Calu3 (cell line): ENCODE measurements at places on chromosomes 4 and X. TPM values are rescaled to one million over a fixed set of nuclear protein-coding genes. Genes with fewer than 3 reads are reported as not detected.

The MAGEE1 gene
- total RNA-seq = 0.61 and 0.80 TPM in 2 replicates

The PRRG3 gene
- not detected in 2 replicates for total RNA-seq

The SOWAHD gene
- not detected in 2 replicates for total RNA-seq

The MAGEA2 gene
- not detected in 2 replicates for total RNA-seq

The PLAC8 gene
- 6.3 and 12.6 TPM in 2 replicates for total RNA-seq

The RADX gene
- 3.4 and 4.3 TPM in 2 replicates for total RNA-seq

The CCDC160 gene
- total RNA-seq = 1.0 and 1.7 TPM in 2 replicates

The MBTPS2 gene
- total RNA-seq = 27.6 and 29.7 TPM in 2 replicates

The PFKFB1 gene
- 0.31 TPM in 1 of 2 replicates, not detected in the other for total RNA-seq

The FOXR2 gene
- total RNA-seq = not detected in 2 replicates

The DKK2 gene
- not detected in 2 replicates for total RNA-seq

The IGFBP7 gene
- 12.0 and 20.6 TPM in 2 replicates for total RNA-seq

The IL1RAPL2 gene
- total RNA-seq = not detected in 2 replicates

The OTUD6A gene
- total RNA-seq = not detected in 2 replicates

The CFP gene
- 1.2 and 1.4 TPM in 2 replicates for total RNA-seq

The HNRNPD gene
- total RNA-seq = 241 and 272 TPM in 2 replicates

The GPR173 gene
- total RNA-seq = 0.68 and 0.78 TPM in 2 replicates

The RTL3 gene
- total RNA-seq = not detected in 2 replicates

The SUPT20HL2 gene
- total RNA-seq = not detected in 2 replicates

The SAT1 gene
- 419 and 426 TPM in 2 replicates for total RNA-seq

The KIF4A gene
- total RNA-seq = 25.9 and 30.9 TPM in 2 replicates

The CACNA1F gene
- total RNA-seq = not detected in 2 replicates

The IL1RAPL1 gene
- 0.12 TPM in 1 of 2 replicates, not detected in the other for total RNA-seq

The FGFBP2 gene
- not detected in 2 replicates for total RNA-seq

The ADAMTS3 gene
- total RNA-seq = 0.07 and 0.20 TPM in 2 replicates

The GAGE12H gene
- total RNA-seq = not detected in 2 replicates

The AVPR2 gene
- total RNA-seq = not detected in 2 replicates

The SEL1L3 gene
- 116 and 120 TPM in 2 replicates for total RNA-seq

The TNMD gene
- total RNA-seq = not detected in 2 replicates

The IQSEC2 gene
- 14.1 and 15.2 TPM in 2 replicates for total RNA-seq

The RNF128 gene
- total RNA-seq = 40.1 and 54.5 TPM in 2 replicates

The PQBP1 gene
- total RNA-seq = 110 and 113 TPM in 2 replicates

The PTCHD1 gene
- total RNA-seq = 0.07 TPM in 1 of 2 replicates, not detected in the other

The PRDM5 gene
- 8.3 and 8.7 TPM in 2 replicates for total RNA-seq

The NAT8L gene
- total RNA-seq = 0.83 and 1.3 TPM in 2 replicates

The TMPRSS11F gene
- total RNA-seq = not detected in 2 replicates

The RPS6KA6 gene
- total RNA-seq = 3.0 and 3.8 TPM in 2 replicates

The GLRA2 gene
- not detected in 2 replicates for total RNA-seq

The ZMAT1 gene
- 4.0 and 4.4 TPM in 2 replicates for total RNA-seq

The BEX5 gene
- 3.9 and 4.8 TPM in 2 replicates for total RNA-seq

The GYG2 gene
- total RNA-seq = 6.9 and 9.0 TPM in 2 replicates

The NAP1L2 gene
- not detected in 2 replicates for total RNA-seq

The TRAM1L1 gene
- total RNA-seq = 1.4 and 1.6 TPM in 2 replicates

The CCSER1 gene
- total RNA-seq = 6.2 and 7.1 TPM in 2 replicates

The PLP1 gene
- not detected in 2 replicates for total RNA-seq

The SH3TC1 gene
- total RNA-seq = 7.8 and 10.8 TPM in 2 replicates

The REELD1 gene
- total RNA-seq = 1.2 TPM in 1 of 2 replicates, not detected in the other

The S100G gene
- not detected in 2 replicates for total RNA-seq

The GUCY1A1 gene
- 19.0 and 23.6 TPM in 2 replicates for total RNA-seq

The CASP6 gene
- 16.1 and 22.3 TPM in 2 replicates for total RNA-seq

The TBX22 gene
- not detected in 2 replicates for total RNA-seq

The TIMM8A gene
- 30.9 and 31.1 TPM in 2 replicates for total RNA-seq
